Right cardiac atrium (tissue), 5 donors: ENCODE measurements at places on chromosomes 16 and 17. TPM values are rescaled to one million over a fixed set of nuclear protein-coding genes. Genes with fewer than 3 reads are reported as not detected.

Gene TEKT3
- not detected for total RNA-seq

Gene TP53TG3C
- total RNA-seq: not detected

Gene SLC13A2
- not detected for total RNA-seq

Gene GRAP
- total RNA-seq: 4.1 TPM

Gene PRAC2
- not detected for total RNA-seq

Gene GCGR
- total RNA-seq: not detected

Gene GPR179
- total RNA-seq: not detected

Gene TRAF7
- total RNA-seq: 34.9 TPM

Gene CCL7
- total RNA-seq: not detected

Gene PKMYT1
- total RNA-seq: 1.1 TPM

Gene HOXB3
- 2.2 TPM for total RNA-seq

Gene PRSS53
- total RNA-seq: 0.36 TPM

Gene SHCBP1
- 1.3 TPM for total RNA-seq

Gene ZSCAN10
- total RNA-seq: not detected

Gene TBC1D3E
- total RNA-seq: not detected

Gene CACNG3
- total RNA-seq: not detected
